ENCODE measurements at places on chromosomes 11 and 22. TPM values are rescaled to one million over a fixed set of nuclear protein-coding genes. Genes with fewer than 3 reads are reported as not detected.

Gene C11orf42
- total RNA-seq = not detected

Gene LRRN4CL
- 40.0 TPM for total RNA-seq

Gene P2RY2
- total RNA-seq = 0.83 TPM

Gene SLC22A6
- not detected for total RNA-seq

Gene OTOG
- not detected for total RNA-seq

Gene BTG4
- total RNA-seq = not detected

Gene KCNQ1OT1
- total RNA-seq = 2.5 TPM

Gene PIWIL4
- 3.2 TPM for total RNA-seq

Gene OR52A1
- not detected for total RNA-seq

GRCh38 chr11:76256448-76256847 lies 50.1 kb upstream of the WNT11 start:
- H3K36me3 ChIP-seq = no peaks in the 10 kb centered on the region
- no peaks in the 10 kb centered on the region for H3K27me3 ChIP-seq
- H3K4me1 ChIP-seq = peaks cover 18% of the 10 kb centered on the region
- DNase-seq = no peak

DNA sequence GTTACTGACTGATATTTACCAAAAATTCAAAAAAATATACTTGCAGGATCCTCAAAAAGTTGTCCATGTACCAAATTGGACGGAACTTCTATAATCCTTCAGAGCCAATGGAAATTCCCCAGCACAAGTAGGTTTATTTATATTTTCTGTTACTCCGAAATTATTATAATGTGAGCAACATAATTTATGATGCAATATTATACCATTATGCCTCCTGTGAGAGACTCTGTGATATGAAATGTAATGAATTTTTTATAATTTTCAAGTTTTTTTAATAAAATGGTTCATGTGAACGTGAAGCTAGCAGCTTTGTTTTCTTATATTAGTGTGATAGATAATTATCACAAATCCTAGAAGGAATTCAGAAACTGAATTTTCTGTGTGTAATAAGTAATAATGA lies 18.2 kb downstream of the PIWIL4 start:
- H3K4me1 ChIP-seq = no peaks in the 10 kb centered on the region
- H3K36me3 ChIP-seq = peaks cover 21% of the 10 kb centered on the region
- no peak overlapping the region for H3K27ac ChIP-seq
- DNase-seq = no peak
- H3K4me3 ChIP-seq = no peak overlapping the region

GRCh38 chr11:10283991-10284390 lies 10.0 kb downstream of the SBF2 start:
- no peak for DNase-seq
- no peak overlapping the region for H3K27ac ChIP-seq
- H3K36me3 ChIP-seq = peaks cover 11% of the 10 kb centered on the region
- H3K4me3 ChIP-seq = no peak overlapping the region

DNA sequence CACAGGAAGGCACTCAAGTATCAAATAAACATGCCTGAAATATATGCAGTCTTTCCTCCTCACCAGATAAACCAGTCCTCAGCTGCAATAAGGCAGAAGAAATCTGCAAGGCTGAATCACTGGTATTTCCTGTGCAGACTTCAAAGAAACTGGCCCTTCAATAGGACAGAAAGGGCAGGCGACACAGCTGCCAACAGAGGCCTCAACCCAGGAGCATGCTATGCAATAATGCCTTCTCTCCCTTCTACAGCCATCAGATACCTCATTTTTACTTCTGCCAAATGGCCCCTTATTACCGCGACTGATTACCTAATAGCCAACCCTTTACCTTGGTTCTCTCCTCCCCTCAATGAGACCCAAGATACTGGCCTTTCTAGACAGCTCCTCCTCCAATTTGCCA lies 8.0 kb downstream of the NUMA1 start:
- peaks cover 56% of the 10 kb centered on the region for H3K4me1 ChIP-seq
- no peaks in the 10 kb centered on the region for H3K27me3 ChIP-seq
- H3K36me3 ChIP-seq = no peaks in the 10 kb centered on the region

GRCh38 chr22:48405741-48406140 lies 1421.9 kb downstream of the BRD1 start:
- H3K27ac ChIP-seq = no peak overlapping the region
- no peaks in the 10 kb centered on the region for H3K27me3 ChIP-seq
- DNase-seq = no peak
- H3K4me1 ChIP-seq = no peaks in the 10 kb centered on the region

- no peak overlapping the region for H3K4me3 ChIP-seq
- H3K4me1 ChIP-seq = no peaks in the 10 kb centered on the region
- no peak for DNase-seq
- peaks cover 72% of the 10 kb centered on the region for H3K36me3 ChIP-seq
- no peaks in the 10 kb centered on the region for H3K27me3 ChIP-seq
These were observed 78.4 kb downstream of the XRRA1 start for GRCh38 chr11:74870485-74870884.

DNA sequence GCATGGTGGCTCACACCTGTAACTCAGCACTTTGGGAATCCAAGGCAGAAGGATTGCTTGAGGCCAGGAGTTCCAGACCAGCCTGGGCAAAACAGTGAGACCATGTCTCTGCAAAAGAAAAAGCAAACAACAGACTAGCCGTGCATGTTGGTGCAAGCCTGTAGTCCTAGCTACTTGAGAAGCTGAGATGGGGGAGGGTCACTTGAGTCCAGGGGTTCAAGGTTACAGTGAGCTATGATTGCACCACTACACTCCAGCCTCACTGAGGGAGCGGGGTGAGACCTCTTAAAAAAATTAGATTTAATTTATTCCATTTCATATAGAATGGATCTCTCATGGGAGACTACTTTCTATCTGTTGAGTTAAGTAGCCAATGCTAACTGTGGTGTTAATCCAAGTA lies 50.4 kb downstream of the DDX10 start:
- no peak overlapping the region for H3K27ac ChIP-seq
- no peak overlapping the region for H3K4me3 ChIP-seq
- H3K36me3 ChIP-seq = peaks cover 9% of the 10 kb centered on the region
- H3K27me3 ChIP-seq = no peaks in the 10 kb centered on the region

GRCh38 chr11:79786961-79787360 lies 346.1 kb upstream of the TENM4 start:
- H3K4me3 ChIP-seq = no peak overlapping the region
- no peak overlapping the region for H3K27ac ChIP-seq
- no peaks in the 10 kb centered on the region for H3K36me3 ChIP-seq
- DNase-seq = no peak
- H3K4me1 ChIP-seq = no peaks in the 10 kb centered on the region
- no peaks in the 10 kb centered on the region for H3K27me3 ChIP-seq

- no peak overlapping the region for H3K4me3 ChIP-seq
- H3K27ac ChIP-seq = no peak overlapping the region
- H3K27me3 ChIP-seq = no peaks in the 10 kb centered on the region
- H3K36me3 ChIP-seq = no peaks in the 10 kb centered on the region
These were observed 6.7 kb downstream of the MMP7 start for GRCh38 chr11:102523887-102524286.

- H3K4me1 ChIP-seq = peaks cover 43% of the 10 kb centered on the region
- no peaks in the 10 kb centered on the region for H3K27me3 ChIP-seq
- H3K4me3 ChIP-seq = no peak overlapping the region
These were observed 101.0 kb upstream of the CHRM4 start for GRCh38 chr11:46492532-46492931.

DNA sequence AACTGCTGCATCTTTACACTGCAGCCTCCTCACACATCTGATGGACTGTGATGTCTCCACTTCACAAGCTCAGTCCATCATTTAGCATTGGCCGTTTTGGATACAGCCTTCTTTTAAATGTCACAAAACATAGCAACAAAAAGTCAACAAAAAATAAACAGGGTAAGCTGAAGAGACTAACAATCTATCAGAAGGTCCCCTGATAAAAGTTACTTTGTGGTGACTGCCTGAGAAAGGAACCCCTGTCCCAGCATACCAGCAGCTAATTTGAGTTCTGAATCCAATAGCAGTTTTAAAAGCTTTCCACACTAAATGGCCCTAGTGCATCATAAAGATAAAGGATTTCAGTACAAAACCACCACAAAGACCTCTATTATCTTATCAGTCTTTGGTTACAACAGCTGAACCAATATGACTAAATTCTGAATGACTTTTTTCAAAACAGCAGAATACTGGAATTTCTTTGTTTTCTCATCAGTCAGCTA lies 162.4 kb downstream of the SOX6 start:
- H3K27ac ChIP-seq = no peak overlapping the region
- DNase-seq = no peak
- no peaks in the 10 kb centered on the region for H3K36me3 ChIP-seq
- peaks cover 3% of the 10 kb centered on the region for H3K4me1 ChIP-seq
- no peaks in the 10 kb centered on the region for H3K27me3 ChIP-seq

GRCh38 chr22:20533879-20534265 lies 26.5 kb downstream of the MED15 start:
- peaks cover 73% of the 10 kb centered on the region for H3K4me1 ChIP-seq
- DNase-seq = no peak
- no peak overlapping the region for H3K4me3 ChIP-seq
- no peak overlapping the region for H3K27ac ChIP-seq
- no peaks in the 10 kb centered on the region for H3K27me3 ChIP-seq

- H3K4me1 ChIP-seq = no peaks in the 10 kb centered on the region
- H3K36me3 ChIP-seq = no peaks in the 10 kb centered on the region
- no peak overlapping the region for H3K27ac ChIP-seq
- no peaks in the 10 kb centered on the region for H3K27me3 ChIP-seq
These were observed 147.5 kb upstream of the B3GAT1 start for GRCh38 chr11:134559602-134559962.

- no peaks in the 10 kb centered on the region for H3K36me3 ChIP-seq
- H3K4me3 ChIP-seq = no peak overlapping the region
- H3K4me1 ChIP-seq = no peaks in the 10 kb centered on the region
These were observed 42.1 kb upstream of the ISX start for GRCh38 chr22:35023692-35024363.

- DNase-seq = no peak
- H3K36me3 ChIP-seq = no peaks in the 10 kb centered on the region
- no peak overlapping the region for H3K27ac ChIP-seq
These were observed 11.6 kb upstream of the CACNA1I start for GRCh38 chr22:39558950-39559349.

DNA sequence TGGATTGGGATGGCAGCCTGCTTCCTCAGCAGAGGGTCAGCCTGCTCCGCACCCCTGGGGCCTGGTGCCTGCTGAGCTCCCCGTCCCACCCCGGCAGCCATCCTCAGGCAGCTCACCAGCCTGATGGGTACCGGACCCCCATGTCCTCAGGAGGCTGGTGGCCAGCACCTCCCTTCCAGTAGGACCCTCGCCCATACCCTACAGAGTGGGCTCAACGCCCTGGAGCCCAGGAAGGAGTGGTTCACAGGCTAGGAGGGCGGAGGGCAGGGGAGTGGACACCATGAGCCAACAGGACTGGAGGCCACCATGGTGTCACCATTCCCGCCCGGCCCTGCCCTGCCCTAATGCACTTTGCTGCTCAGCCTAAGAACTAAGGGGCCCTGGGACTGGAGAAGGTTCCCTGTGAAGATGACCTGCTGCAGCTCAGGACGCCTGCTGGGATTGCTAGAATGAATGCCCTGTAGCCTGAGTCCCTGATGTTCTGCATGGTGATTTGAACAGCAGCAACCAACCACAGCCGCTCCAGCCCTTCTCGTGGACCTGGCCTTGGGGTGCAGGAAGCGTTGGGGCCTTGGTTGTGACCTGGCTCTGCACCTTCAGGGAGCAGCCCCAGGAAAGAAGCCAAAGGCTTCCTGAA lies 1080.8 kb downstream of the BRD1 start:
- no peak overlapping the region for H3K27ac ChIP-seq
- no peak overlapping the region for H3K4me3 ChIP-seq
- no peaks in the 10 kb centered on the region for H3K4me1 ChIP-seq
- peak; percentile 75 for DNase-seq

GRCh38 chr22:38138961-38139360 lies 28.5 kb upstream of the BAIAP2L2 start:
- H3K4me1 ChIP-seq = no peaks in the 10 kb centered on the region
- no peaks in the 10 kb centered on the region for H3K27me3 ChIP-seq
- peaks cover 43% of the 10 kb centered on the region for H3K36me3 ChIP-seq
- H3K27ac ChIP-seq = no peak overlapping the region
- H3K4me3 ChIP-seq = no peak overlapping the region

- no peak overlapping the region for H3K4me3 ChIP-seq
- H3K36me3 ChIP-seq = no peaks in the 10 kb centered on the region
- H3K27me3 ChIP-seq = no peaks in the 10 kb centered on the region
- peaks cover 35% of the 10 kb centered on the region for H3K4me1 ChIP-seq
- H3K27ac ChIP-seq = no peak overlapping the region
- peak; percentile 95 for DNase-seq
These were observed 14.8 kb upstream of the RPS3 start for GRCh38 chr11:75384438-75385080.

DNA sequence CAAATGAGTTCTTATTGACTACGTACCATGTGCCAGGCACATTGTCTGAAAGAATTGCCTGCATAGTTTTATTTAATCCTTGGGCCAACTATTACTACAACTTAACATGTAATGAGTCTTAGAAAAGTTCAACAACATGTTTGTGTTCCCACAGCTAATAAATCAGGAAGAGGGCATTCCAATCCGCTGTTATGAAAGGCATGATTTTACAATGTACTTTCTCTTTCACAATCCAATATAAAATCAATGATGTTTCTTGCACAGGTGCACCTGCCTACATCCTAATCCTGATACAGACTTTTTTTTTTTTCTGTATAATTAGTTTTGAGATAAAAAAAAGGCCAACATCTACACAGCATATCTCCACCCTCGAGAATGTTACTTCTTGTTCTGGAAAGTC lies 728.4 kb upstream of the CCDC90B start:
- peaks cover 25% of the 10 kb centered on the region for H3K4me1 ChIP-seq
- no peak overlapping the region for H3K4me3 ChIP-seq
- no peak overlapping the region for H3K27ac ChIP-seq
- no peaks in the 10 kb centered on the region for H3K27me3 ChIP-seq

DNA sequence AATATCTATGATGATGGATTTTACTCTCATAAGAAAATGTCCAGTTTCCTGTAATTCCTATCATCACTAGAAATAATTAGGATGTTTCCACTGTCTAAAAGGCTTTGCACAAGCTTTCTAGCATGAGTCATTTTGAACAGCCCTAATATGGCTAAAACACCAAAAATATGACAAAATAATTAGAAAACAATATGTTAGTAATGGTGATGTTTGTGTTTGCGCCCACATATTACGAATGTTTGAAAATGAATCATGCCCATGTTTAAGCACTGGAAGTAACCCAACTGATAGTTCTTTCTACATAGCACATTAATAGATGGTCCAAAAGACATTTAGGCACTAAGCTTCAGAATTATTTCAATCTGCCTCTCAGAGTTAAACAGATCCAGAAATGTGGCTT lies 96.0 kb downstream of the TRPC6 start:
- H3K4me1 ChIP-seq = peaks cover 4% of the 10 kb centered on the region
- no peak for DNase-seq
- H3K27me3 ChIP-seq = no peaks in the 10 kb centered on the region

- peaks cover 5% of the 10 kb centered on the region for H3K36me3 ChIP-seq
- no peak overlapping the region for H3K4me3 ChIP-seq
- peaks cover 26% of the 10 kb centered on the region for H3K4me1 ChIP-seq
- DNase-seq = no peak
- H3K27me3 ChIP-seq = no peaks in the 10 kb centered on the region
These were observed 43.6 kb downstream of the CTSC start for GRCh38 chr11:88293931-88294330.

Data from esophagus muscularis mucosa (tissue), 4 donors.